Activated T-cell treated with anti-CD3 and anti-CD28 coated beads, Interleukin-2, amount 50 U/mL, for 48 hours (primary cell): ENCODE measurements at places on chromosomes 12 and 14.
A peak's percentile ranks its signal among the peaks of the same experiment; 100 is the strongest.

DNA sequence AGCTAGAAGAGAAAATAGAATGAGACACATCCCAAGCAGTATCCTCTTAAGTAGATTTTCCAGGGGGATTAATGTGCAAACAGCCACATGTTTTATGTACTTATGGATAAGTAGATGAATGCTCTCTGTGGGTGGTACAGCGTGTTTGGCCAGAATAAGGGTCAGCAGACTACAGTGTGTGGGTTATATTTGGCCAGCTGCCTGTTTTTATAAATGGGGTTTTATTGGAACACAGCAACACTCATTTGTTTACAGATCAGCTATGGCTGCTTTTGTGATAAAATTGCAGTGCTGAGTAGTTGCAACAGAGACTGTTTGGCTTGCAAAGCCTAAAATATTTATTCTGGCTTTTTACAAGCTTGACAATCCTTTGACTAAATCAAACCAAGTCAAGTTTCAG, 780.2 kb upstream of the SEL1L start:
- no peak for DNase-seq

DNA sequence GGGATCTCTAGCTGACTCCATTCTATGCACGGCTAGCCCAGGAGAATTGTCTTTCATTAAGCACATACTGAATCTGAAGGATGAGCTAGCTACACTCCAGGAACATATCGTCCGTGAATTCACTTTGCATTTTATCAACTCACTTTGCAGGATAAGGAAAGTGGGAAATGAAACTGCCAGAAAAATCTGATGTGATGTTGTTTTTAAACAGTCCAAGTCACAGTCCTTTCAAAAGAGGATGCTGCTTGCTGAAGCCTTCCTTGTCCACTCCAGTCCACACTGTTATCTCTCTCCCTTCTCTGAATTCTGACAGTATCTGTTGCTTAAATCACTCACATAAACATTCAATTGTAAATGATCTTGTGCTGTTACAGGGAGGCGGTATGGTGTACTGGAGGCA, 12.7 kb upstream of the TMCC3 start:
- DNase-seq = no peak

GRCh38 chr12:108839890-108840230, 17.5 kb downstream of the SSH1 start:
- DNase-seq = no peak

DNA sequence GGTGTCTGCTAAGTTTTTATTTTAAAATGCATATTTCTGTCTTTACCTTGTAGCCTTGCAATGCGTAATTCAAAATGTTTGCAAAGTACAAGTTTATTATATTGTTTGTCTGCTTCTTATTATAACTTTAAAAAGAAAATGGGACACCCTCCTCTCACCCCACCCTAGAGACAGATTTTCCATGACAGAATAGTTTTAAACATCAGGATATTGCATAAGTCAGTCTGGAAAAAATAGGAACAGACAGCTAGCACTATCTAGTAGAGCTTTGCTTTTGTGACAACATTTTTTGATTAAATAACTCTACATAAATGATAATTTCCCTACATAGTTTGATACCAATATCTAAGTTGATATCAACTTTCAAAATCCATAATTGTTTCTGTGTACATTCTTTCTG, 71.3 kb downstream of the PDE3A start:
- DNase-seq = no peak

- DNase-seq = no peak
These were observed 681.0 kb downstream of the RPL10L start for GRCh38 chr14:45970621-45971020.

- DNase-seq = no peak
These were observed 207.9 kb upstream of the BCL2L14 start for GRCh38 chr12:11862798-11863197.

- no peak for DNase-seq
These were observed 191.3 kb downstream of the TMTC2 start for GRCh38 chr12:82877963-82878362.

DNA sequence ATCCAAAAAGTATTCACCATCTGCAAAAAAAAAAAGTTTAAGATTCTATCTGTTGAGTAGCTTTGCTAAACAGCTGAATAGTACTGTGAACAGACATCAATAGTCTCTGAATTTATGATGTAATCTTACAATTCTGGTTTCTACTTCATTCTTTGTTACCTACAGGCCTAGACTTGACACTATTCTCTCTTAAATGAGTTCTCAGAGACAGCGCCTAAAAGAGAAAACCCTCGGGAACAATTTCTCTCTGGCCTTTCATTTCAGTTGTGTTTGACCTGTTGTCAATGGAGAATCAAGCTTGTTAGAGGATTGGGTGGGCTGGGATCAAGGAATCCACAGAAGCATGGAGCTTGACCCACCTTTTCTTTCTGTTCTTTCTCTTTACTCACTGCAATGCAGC, 5.9 kb upstream of the TWF1 start:
- DNase-seq = no peak

DNA sequence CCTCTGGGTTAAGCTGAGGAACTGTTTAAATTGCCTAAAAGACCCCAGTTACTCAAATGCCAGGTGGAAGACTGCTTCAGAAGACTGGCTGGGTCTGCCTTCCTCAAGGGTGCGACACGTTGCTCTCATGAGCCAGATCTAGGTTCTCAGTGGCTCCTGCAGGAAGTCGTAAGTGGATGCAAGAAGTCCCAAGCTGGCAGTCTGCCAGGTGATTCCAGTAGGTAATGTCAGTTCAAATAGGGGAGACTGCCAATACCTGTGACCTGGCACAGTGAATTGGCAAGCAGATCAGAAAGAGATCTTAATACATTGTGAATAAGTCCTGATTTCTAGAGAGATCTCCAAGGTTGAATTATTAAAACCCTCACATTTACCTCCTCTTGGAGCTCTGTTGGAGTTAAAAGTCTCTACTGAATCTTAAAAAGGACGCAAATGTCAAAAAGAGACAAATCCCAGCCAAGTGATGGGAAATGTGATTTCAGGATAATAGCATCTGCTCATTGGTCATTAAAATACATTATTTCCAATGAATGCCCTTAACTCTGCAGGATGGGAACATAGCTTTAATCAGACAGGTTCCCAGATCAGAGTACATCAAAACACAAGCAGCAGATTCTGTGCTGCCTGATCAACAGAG, 98.8 kb upstream of the FRMD6 start:
- DNase-seq = no peak

GRCh38 chr14:68283378-68284123, 464.0 kb downstream of the RAD51B start:
- DNase-seq = peak; percentile 62

DNA sequence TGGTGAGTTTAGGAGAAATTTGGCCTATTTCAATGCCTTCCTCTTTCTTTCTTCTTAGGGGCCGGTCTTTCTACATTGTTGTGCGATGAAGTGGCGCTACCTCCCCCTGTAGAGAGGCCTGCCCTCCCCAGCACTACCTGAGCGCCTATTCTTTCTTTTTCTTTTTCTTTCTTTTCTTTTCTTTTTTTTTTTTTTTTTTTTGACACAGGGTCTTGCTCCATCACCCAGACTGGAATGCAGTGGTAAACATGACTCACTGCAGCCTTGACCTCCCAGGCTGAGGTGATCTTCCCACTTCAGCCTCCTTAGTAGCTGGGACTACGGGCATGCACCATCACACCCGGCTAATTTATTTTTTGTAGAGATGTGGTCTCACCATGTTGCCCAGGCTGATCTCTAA, 136.1 kb upstream of the MAX start:
- no peak for DNase-seq

GRCh38 chr12:110370732-110371231, 32.7 kb downstream of the ANAPC7 start:
- DNase-seq = no peak

GRCh38 chr12:124761871-124762270, 101.8 kb downstream of the SCARB1 start:
- peak; percentile 72 for DNase-seq

DNA sequence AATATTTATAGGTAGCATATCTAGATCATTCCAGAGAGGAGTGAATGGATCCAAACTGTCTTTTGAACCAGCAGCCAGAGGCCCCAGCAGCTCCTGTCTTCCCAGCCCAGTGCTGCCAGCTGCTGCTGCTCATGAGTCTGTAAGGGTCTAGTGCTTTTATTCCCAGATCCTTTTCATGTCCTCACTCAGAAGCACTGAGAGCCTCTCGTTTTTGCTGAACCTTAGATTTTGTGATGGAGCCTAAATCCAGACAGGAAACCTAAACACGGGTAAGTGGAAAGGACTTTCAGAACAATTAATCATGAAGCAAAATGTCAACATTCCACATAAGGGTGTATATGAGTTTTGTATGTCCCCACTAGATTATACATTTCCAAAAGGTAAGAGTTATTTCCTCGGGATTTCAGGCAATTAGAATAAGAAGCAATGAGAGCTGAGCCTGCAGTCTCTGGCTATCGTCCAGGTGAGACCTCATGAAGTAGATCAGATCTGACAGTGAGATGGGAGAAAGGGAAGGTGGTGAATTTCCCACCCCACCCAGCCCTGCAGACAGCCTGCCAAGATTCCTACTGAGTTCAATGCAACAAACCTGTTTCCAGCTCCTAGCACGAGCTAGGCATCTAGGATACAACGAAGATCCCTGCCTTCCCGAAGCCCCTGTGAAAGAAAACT, 84.4 kb downstream of the NINJ2 start:
- no peak for DNase-seq

DNA sequence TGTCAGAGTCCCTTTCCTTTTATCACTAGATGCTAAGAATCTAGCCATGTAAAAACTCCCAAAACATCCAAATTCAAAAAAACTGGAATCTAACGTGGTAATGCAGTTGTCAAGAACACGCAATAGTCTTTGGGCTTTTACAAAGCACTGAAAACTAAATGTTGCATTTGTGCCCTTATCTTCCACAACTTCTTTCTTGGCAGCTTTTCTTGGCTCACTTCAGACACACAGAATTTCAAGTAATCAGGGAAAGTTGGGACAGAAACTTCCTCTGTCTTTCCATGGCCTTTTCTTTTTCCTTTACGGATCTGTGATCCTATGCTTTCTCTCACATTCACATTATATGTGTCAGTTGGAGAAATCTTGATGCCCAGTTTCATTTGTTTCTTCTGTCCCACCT, 136.0 kb downstream of the CRADD start:
- no peak for DNase-seq

DNA sequence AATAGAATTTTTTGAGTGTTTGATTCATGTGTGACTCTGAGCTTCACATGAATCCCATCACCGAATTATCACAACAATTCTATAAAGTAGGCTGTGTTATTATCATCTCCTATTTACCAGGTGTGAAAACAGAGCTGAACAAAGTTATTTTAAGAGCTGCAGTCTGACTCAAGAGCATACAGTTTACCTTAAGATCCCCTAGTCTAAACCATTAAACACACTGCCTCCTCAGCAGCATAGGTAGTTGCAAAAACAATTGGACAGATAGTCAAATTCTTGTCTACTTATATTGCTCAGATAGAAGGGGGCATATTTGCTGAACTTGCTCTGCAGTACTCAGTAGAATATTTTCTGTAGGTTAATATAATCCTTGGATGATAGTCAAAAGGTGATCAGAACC, 219.8 kb upstream of the ATP2B1 start:
- no peak for DNase-seq
